ENCODE measurements at places on chromosomes 7 and 10.
A peak's percentile ranks its signal among the peaks of the same experiment; 100 is the strongest.

DNA sequence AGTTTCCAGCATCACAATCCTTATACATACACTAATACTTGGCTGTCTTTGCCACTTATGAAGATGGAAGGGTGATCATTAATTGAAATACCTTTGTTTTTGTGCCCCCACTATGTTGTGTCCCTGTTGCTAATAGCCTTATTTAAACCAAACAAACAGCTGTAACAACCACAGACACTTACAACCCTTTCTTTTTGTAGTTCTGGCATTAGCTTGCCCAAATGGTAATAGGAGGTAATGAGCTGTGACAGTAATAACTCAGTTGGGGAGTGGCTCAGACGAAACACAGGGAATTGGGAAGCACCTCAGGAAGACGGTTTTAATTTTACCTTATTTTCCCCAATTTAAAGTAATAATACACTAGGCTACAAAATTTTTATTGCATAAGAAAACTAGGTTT lies 83.4 kb downstream of the MDFIC start:
- H3K27me3 ChIP-seq = no peaks in the 10 kb centered on the region
- H3K36me3 ChIP-seq = no peaks in the 10 kb centered on the region
- peaks cover 12% of the 10 kb centered on the region for H3K4me1 ChIP-seq
- DNase-seq = no peak

GRCh38 chr10:34489973-34490745 lies 324.9 kb downstream of the PARD3 start:
- H3K27me3 ChIP-seq = no peaks in the 10 kb centered on the region
- no peak overlapping the region for H3K27ac ChIP-seq
- H3K36me3 ChIP-seq = no peaks in the 10 kb centered on the region
- no peak for DNase-seq

DNA sequence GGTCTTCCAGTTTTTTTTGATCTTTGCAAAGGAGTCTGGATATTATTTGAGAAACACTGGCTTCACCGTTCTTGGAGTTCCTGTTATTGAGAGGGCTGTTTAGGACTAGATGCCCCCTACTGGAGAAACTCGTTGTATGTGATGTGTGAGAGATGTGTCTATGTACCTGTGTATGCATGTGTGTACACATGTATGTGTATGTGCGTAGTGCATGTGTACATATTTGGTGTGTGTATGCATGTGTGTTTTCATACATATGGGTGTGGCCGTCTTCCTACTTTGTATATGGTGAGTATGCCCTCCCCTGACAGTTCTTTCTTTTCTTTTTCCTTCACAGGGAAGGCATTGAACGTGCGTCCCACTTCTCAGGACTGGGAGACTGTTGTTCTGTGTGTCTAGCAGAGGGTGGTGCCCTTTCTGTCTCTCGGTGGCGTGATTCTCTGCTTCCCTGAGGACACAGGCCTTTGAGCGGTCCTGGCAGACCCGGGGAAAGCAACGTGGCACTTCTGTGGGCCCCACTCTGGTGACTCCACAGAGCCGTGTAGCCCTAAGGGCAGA lies 3.0 kb upstream of the CALHM3 start:
- DNase-seq = peak; percentile 59
- H3K4me1 ChIP-seq = peaks cover 18% of the 10 kb centered on the region
- no peak overlapping the region for H3K4me3 ChIP-seq
- H3K27ac ChIP-seq = no peak overlapping the region
- no peaks in the 10 kb centered on the region for H3K27me3 ChIP-seq
- no peaks in the 10 kb centered on the region for H3K36me3 ChIP-seq

DNA sequence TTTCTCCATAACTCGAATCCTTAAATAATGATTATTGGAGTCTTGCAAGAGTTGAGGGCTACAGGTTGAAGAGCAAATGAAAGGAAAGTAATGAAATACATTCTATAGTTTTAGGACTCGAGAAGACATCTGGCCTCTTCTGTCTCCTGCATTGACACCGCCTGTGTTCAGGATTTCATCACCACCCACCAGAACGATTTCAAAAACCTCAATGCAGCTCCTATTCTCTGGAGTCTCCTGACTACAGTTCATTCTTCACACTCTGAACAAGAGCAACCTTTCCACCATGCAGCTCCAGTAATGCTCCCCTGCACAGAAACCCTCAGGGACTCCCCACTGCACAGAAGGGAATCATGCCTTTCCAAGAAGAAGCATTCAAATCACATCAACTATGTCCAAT lies 5.5 kb downstream of the IL15RA start:
- no peak for DNase-seq
- no peaks in the 10 kb centered on the region for H3K4me1 ChIP-seq
- no peak overlapping the region for H3K4me3 ChIP-seq
- H3K27ac ChIP-seq = peak overlapping the region; percentile 50
- no peaks in the 10 kb centered on the region for H3K36me3 ChIP-seq

- no peaks in the 10 kb centered on the region for H3K36me3 ChIP-seq
- H3K4me3 ChIP-seq = no peak overlapping the region
- no peaks in the 10 kb centered on the region for H3K4me1 ChIP-seq
- no peak overlapping the region for H3K27ac ChIP-seq
- H3K27me3 ChIP-seq = no peaks in the 10 kb centered on the region
- DNase-seq = no peak
Measured at GRCh38 chr10:16919121-16919982, 102.1 kb upstream of the RSU1 start.

- H3K4me1 ChIP-seq = no peaks in the 10 kb centered on the region
- H3K4me3 ChIP-seq = no peak overlapping the region
- no peaks in the 10 kb centered on the region for H3K36me3 ChIP-seq
Measured at GRCh38 chr7:6249043-6249442, 23.4 kb downstream of the CYTH3 start.

DNA sequence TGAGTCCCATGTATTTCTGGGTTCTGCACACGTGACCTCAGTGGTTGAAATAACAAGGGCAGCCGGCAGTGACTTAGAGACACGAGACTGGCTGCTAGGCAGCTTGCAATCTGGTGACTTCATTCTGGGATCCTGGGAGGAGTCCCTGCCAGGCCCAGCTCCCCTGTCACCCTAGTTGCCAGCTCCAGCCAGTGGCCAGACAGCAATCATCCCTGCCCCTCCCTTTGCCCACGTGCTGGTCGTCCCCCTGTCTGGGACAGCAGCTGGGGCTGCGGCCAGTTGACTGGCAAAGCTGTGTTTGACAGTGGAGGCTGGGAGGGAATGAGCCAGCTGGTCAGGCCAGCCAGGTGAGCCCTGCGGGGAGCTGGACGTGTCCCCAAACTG lies 30.0 kb downstream of the ADGRA1 start:
- no peaks in the 10 kb centered on the region for H3K27me3 ChIP-seq
- no peak for DNase-seq
- no peaks in the 10 kb centered on the region for H3K36me3 ChIP-seq
- H3K27ac ChIP-seq = no peak overlapping the region

DNA sequence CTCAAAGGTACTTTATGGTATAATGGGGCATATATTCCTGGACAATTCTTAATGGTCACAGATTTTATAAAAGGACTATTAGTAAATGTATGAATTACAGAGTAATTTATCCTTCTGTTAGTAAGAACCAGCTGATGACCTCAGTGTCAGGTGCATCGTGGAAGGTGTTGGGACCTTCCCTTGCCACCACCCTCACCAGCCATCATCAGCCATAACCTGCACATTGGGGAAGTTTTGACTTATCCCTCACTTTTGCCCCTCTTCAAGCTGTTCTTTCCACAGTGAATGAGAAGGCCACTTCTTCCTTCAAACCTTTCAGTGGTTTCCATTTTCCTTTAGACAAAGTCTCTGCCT lies 52.2 kb downstream of the FIGNL1 start:
- H3K4me3 ChIP-seq = no peak overlapping the region
- no peaks in the 10 kb centered on the region for H3K36me3 ChIP-seq
- no peaks in the 10 kb centered on the region for H3K27me3 ChIP-seq

- H3K27ac ChIP-seq = peak overlapping the region; percentile 48
- DNase-seq = no peak
- no peaks in the 10 kb centered on the region for H3K27me3 ChIP-seq
- no peaks in the 10 kb centered on the region for H3K36me3 ChIP-seq
- H3K4me3 ChIP-seq = no peak overlapping the region
- H3K4me1 ChIP-seq = peaks cover 8% of the 10 kb centered on the region
Measured at GRCh38 chr10:5959142-5959541, 18.2 kb downstream of the IL15RA start.

- H3K27me3 ChIP-seq = no peaks in the 10 kb centered on the region
- H3K27ac ChIP-seq = peak overlapping the region; percentile 96
- peaks cover 26% of the 10 kb centered on the region for H3K4me1 ChIP-seq
- DNase-seq = no peak
- no peaks in the 10 kb centered on the region for H3K36me3 ChIP-seq
Measured at GRCh38 chr7:35695473-35695850, 527 bp upstream of the HERPUD2 start.

Measured in testis (tissue), 5 donors.